Mammary epithelial cell (primary cell): ENCODE measurements at places on chromosomes 7 and 10. TPM values are rescaled to one million over a fixed set of nuclear protein-coding genes. Genes with fewer than 3 reads are reported as not detected.

Gene FRMD4A
- 16.9 and 27.1 TPM in 2 replicates for total RNA-seq

Gene DENND2A
- total RNA-seq, result 0.17 TPM

Gene TSPAN13
- total RNA-seq, result 7.5 and 15.3 TPM in 2 replicates

Gene CRPPA
- total RNA-seq, result 4.5 TPM

DNA sequence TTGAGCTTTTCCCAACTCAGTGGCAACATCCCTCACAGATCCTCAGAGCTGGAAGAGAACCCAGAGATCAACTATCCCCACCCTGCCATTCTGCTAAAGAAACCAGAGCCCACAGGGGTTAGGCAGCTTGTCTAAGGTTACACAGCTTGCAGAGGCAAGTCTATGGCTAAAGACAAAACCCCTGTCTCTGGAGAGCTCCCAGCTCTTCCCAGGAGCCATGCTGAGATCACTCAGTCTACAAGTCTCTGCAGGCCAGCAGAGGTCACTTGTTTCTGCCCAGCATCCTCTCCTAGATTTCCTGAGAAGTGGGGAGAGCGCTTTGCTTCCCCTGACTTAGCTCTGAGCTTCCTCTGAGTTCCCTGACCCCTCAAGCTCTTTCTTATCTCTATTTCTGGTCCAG, 28.5 kb upstream of the LOXL4 start:
- DNase-seq, result peak; percentile 80

- DNase-seq, result no peak
These were observed 511.9 kb upstream of the ZMIZ1 start for GRCh38 chr10:78556705-78557432.

DNA sequence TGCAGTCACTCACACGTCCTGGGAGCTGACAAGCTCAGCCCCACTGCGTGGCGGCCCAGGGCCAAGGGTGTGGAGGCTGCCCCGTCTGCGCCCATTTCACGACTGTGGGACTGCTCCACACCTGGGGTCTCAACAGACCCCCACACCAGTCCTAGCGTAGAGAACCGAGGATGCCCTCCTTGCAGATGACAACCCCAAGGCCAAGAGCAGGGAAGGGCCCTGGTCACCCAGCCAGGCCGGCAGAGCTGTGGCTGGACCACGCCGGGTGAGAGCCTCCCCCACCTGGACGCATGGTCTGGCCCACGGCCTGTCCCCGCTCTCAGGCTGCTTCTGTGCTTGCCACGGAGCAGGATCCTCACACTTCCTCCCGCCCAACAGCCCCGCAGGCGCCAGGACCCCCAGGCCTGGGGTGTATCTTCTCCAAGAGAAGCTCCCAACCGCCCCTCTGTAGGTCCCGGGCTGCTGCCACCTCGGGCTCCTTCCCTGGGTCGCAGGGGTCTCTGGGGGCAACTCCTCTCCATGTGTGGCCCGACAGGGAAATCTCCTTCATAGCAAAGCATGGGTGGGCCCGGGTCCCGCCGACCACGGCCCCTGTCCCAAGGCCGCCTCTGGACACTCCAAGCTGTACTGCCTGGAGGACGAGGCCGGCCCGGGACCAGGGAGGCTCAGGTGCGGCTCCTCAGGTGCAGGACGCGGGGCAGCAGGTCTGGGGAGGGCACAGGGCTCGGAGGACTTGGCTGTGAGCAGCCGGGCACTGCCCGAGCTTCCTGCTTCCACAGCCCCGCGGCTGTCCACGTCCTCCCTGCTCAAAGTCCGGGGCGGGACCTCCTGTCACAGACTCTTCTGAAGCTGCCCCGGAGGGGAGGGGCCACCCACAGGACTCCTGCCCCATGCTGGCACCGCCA, 88.8 kb downstream of the FOXL3 start:
- no peak for DNase-seq

DNA sequence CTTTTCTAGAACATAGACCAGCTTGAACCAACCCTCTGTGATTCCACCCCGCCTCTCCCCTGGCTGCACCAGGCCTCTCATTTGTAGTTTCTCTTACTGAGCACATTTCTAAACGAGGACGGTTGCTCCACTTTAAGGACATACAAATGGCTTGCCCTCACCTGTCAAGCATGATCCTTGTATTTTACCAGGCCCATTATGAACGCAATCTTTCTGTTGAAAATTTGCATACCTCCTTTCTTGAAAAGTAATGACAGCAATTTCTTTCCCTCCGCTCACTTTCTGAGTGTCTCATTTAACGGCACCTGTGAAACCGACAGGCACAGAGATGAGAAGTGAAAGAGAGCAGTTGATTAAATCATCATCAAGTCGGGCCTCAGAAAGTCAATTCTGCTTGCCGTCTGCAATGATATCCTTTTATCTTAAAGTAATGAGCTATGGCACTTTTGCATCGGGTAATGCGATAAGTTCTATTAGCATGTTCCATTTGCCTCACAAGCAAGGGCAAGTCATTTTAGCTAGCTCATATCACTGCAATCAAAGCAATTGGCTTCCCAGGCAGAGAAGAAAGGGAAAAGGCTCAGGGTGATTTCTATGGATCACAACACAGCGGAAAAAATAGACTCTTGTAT, 705.6 kb upstream of the GALNT17 start:
- no peak for DNase-seq

DNA sequence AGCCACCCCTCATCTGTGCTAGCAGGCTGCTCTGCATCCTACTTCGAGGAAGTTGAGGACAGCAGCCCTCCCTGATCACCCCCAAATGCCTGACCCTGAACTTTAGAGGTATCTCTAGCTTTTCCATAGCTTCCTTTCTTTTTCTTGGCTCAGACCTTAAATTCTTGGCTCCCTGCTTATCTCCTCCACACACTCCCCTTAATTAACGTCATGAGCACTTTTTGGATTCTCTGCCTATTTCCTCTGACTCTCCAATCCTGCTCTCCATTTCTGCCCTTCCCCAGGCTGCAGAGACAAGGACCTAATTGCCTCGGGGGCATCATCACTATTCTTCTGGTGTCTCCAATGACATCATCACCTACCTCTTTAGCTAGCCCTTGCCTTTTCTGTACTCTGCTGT, 40.8 kb upstream of the SEC61G start:
- no peak for DNase-seq

GRCh38 chr10:24210501-24210900, 1.6 kb downstream of the KIAA1217 start:
- no peak for DNase-seq

- DNase-seq, result no peak
These were observed 34.0 kb downstream of the OAT start for GRCh38 chr10:124384591-124385190.

DNA sequence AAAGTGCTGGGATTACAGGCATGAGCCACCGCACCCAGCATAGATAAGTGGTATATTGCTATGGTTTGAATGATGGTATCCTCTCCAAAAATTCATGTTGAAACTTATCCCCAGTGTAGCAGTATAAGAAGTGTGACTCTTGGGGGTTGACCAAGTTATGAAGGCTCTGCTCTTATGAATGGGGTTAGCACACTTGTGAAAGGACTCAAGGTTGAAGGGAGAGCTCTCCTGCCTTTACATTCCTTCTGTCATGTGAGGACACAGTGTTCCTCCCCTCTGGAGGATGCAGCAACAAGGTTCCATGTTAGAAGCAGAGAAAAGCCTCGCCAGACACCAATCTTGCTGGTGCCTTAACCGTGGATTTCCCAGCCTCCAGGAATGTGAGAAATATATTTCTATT, 58.0 kb downstream of the ADK start:
- DNase-seq, result no peak

- DNase-seq, result no peak
These were observed 15.3 kb upstream of the LRRC61 start for GRCh38 chr7:150307904-150308303.
